ENCODE measurements at places on chromosomes 5 and 9. TPM values are rescaled to one million over a fixed set of nuclear protein-coding genes. Genes with fewer than 3 reads are reported as not detected.

DNA sequence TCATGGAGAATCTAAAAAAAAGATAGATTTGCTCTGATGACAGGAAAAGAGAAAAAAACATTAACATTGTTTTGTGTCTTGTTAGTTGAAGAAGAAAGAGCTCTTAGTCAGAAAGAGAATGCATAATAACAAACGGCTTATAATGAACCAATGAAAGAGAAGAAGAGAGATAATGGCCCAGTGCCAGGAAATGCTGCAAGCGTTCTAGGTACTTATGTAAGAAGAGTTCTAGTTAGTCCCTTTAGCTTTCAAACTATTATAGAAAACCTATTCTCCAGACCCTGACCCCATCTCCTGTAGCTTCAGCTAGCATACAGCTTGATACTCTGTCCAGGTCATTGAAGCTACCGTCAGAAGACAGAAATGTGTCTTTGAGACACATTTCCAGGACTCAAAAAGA is 70.2 kb downstream of the FBXL17 start:
- no peak for DNase-seq

The SLC6A19 gene
- total RNA-seq, result not detected

DNA sequence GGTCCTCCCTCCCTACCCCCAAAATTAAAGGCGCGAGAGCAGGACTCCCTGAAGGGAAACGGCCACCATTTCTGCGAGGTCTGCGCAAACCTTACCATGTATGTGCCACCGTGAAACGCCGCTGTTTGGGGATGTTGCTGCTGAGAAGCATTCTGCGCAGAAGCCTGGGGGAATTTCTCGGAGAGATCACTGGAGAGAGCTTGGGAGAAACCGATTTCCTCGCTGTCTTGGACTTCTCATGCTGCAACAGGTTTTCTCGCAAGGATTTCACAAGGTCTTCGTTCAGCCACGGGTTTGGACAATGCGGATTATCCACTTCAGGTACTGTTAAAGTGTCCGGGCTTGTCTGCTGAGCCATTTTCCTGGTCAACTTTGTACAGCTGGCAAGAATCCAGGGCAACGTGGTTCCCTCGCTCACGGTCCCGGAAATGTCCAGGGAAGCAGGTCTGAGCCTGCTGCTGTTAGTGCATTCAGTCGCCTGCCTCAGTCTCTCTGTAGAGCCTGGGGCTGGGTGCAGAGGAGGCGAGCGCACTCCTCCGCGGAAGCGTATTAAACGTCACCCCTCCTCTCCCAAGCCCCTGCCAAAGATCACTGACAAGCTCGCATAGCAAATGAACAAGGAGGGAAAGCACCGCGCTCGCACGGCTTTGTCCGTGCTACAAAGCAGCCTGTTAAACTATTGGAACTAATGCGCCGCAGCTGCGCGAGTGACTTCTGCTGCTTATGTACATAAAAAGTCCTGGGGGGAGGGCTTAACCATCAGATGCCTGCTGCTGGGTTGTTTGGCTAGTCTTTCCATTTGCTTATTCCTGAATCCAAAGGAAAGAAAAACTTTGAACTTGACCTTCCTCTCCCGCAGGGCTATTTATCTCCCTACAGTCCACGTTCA is 125.1 kb downstream of the PDE4D start:
- DNase-seq, result peak; percentile 86

DNA sequence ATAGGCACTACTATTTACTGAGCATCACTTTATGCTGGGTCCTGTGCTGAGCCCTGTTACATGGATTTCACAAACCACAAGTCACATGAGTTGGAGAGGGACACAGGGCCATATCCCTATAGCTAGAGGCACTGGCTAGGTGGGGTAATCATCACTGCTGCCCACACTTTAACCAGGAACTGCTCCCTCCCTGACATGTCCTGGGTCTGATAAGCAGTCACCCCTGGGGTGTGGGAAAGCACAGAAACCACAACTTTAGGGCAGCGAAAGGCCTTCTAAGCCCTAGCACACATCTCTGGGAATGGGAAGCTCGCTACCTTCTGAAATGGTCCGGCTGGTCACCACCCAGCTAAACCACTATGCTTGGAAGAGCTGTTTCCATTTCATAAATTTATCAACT is 15.0 kb downstream of the TBC1D2 start:
- DNase-seq, result peak; percentile 9

DNA sequence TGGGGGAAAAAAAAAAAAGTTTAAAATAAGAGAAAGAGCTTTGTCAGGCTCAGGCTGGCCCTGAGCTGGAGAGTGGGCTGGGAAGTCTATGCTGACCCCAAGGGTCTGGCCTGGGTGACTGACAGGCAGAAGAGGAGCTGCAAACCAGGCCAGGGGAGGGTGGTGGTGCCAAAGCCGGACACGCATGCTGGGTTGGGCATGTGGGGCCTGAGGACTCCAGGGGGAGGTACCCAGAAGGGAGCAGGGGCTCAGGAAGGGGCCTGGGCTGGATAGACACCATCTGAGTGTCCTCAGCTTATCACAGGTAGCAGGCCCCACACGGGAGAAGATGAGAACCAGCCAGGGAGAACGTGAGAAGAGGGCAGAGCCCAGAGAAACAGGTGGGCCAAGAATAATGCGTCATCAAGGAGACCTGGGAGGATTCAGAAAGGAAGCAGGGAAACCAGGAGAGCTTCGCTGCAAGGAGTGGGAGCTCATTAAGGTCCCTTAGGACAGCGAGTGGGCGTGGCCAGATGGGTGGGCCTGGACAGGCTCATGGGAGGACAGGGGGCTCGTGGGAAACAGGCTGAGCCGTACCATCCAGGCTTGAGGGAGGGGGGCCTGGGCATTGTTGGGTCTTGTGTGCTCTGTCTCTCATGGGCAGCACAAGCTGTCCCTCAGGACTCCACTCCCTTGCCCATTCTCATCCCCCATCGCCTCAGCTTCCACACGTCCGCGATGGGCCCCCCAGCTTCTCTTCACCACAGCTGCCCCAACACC is 16.0 kb downstream of the TMOD1 start:
- no peak for DNase-seq

The SPRY4 gene
- 8.6 TPM for total RNA-seq

- no peak for DNase-seq
Observed at GRCh38 chr5:118637947-118638670, 350.2 kb downstream of the DTWD2 start.

The LHX3 gene
- not detected for total RNA-seq

Measured in sigmoid colon (tissue), 7 donors.